ENCODE measurements at places on chromosomes 5 and 9. TPM values are rescaled to one million over a fixed set of nuclear protein-coding genes. Genes with fewer than 3 reads are reported as not detected.

Gene ADAMTS12
- not detected for total RNA-seq

Gene SPATA9
- not detected for total RNA-seq

GRCh38 chr5:172345881-172346280 lies 62.3 kb upstream of the UBTD2 start:
- DNase-seq, result no peak

- DNase-seq, result no peak
Measured at GRCh38 chr5:90696153-90696552, 137.6 kb downstream of the ADGRV1 start.

DNA sequence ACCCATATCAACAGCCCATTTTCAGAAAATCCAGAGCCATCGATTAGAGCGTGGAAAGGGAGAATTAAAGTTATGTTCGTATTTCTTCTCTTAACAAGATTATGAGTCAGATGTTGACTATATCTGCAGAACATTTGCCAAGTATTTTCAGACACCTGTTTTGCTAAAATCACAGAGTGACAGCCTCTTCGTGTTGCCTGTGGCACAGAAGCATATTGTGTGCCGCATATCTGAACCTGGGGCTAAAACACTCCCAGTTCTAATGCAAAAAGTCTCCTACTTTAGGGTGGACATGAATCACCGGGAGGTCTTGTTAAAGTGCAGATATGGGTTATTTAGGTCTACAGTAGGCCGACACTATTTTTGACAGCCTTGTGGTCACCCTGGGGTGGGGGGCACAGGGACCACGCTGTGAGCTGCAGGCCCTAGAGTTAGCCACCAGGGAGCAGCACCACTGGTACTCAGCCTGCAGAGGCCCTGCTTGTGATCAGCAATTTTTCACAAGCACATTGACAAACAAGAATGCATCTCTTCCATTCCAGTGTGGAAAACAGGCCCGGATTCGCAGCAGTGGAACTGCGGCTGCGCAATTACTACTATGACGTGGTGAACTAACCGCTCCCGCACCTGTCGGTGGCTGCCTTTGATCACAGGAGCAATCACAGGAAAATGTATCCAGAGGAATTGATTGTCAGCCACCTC lies 93.5 kb downstream of the SYK start:
- no peak for DNase-seq

- DNase-seq, result no peak
Measured at GRCh38 chr5:119016125-119016774, 27.9 kb upstream of the DTWD2 start.
